ENCODE measurements at places on chromosomes 2 and 18. TPM values are rescaled to one million over a fixed set of nuclear protein-coding genes. Genes with fewer than 3 reads are reported as not detected.

Gene DCDC2C
- total RNA-seq, result not detected

Gene SCN9A
- 12.1 TPM for total RNA-seq

Gene APCDD1
- total RNA-seq, result not detected

Gene SCYGR1
- not detected for total RNA-seq

Gene TBR1
- total RNA-seq, result not detected

Gene TUBB8B
- total RNA-seq, result not detected

Gene LRRC30
- not detected for total RNA-seq

Gene CHST9
- not detected for total RNA-seq

Gene SLC4A5
- total RNA-seq, result 0.16 TPM

Gene CLK1
- total RNA-seq, result 76.1 TPM

Gene SPC25
- 1.1 TPM for total RNA-seq

Gene PAX8
- 0.43 TPM for total RNA-seq

Gene RMC1
- total RNA-seq, result 24.7 TPM

Gene DAW1
- total RNA-seq, result 0.16 TPM

Gene ATG9A
- 24.3 TPM for total RNA-seq

Gene RMND5A
- 12.0 TPM for total RNA-seq

Gene LIMS4
- total RNA-seq, result 0.77 TPM
